Fibroblast of gingiva (primary cell): ENCODE measurements at places on chromosomes 16 and 17.

DNA sequence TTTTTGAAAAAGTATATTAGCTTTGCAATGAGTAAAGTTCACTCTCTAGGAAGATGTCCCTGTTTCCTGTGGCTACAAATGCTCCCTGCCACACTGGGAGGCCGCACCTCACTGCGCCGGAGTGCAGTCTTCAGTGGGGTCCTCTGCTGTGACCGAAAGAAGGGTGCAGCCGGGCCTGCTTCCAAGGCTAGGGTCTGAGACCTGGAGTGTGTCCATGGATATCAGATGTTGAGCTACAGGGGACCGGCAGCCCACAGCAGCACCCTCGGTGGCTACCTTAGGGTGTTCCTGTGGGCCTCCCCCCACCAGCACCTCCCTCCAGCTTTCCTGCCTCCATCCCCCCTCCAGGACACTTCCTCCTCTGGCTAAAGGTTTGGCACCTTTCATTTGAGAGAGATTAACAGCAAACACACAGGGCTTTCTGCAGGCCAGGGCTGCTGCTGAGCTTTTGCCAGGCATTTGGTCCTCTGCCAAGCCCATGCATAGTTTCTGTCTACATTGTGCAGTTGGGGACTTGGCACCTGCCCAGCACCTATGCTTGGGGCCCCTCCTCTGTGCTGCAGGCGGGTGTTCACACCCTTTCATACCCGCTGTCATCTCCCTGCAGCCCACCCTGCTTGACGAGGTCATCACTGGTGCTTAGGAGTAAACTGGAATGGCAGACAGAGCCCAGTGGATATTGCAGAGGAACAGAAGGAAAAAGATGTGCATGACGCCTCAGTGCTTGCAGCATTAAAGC lies 33.8 kb upstream of the CRISPLD2 start:
- DNase-seq, result no peak

DNA sequence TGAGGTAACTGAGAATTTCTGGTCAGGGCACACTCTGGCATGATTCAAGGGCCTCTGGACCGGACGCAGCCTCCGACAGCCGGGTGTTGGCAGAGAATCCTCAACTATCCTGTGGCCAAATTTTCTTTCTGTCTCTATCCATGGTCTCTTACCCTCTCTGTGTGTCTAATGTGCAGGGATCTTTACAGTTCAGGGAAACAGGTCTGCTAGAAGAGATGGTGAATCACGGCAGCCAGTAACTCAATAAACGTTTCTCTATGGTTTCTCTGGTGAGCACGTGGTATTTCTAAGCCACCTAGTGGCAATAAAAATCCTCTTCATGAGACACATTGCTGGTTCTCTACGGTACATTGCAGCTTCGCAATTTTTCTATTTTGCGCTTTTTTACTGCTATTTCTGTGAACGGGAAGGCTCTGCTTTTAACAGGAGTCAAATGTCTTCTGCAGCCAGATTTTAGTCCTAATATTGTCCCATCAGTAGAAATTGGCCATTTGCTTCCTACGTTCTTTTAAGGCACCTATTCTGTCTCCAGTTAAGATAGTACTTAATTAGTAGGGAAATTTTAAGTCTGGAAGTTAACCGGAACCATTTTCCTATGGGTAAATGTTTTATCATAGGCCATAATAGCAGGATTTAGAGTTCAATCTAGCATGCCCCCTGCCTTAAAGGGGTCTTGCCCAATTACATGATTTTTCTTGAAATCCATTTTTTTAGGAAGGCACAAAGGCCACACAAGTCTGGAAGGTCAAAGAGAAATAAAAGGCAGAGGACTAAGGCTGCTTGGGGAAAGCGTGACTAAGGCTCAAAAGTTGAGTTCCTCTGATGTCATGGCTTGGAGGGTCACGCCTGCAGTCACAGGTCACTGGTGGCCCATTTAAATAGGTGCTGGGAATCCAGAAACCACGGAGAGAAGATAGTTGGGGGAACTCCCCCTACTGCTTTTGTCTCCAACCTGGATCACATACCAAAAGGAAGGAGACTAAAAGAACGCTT lies 31.5 kb downstream of the QPRT start:
- peak; percentile 52 for DNase-seq

DNA sequence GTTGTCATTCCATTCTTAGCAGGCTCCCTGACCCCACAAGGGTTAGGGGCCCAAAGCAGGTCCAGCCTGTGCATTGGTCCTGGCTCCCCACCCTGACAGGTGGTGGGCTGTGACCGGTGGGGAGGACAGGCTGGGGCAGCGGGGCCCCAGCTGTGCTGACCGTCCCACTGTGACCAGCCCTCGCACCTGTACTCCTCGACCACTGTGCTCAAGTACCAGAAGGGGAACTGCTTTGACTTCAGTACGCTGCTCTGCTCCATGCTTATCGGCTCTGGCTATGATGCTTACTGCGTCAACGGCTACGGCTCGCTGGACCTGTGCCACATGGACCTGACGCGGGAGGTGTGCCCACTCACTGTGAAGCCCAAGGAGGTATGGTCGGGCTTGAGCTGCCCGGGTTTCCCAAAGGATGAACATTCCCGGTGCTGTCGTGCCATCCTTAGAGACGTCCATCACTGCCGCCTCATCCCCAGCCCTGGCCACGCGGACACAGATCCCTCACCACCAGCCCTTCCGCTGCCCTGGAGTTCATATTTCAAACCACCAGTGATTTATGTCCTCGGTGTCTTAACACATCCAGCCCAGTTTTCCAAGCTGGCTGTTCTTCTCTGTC lies 7.3 kb downstream of the DRC7 start:
- DNase-seq, result no peak

GRCh38 chr17:71327376-71328059 lies 793.3 kb upstream of the SOX9 start:
- peak; percentile 25 for DNase-seq

DNA sequence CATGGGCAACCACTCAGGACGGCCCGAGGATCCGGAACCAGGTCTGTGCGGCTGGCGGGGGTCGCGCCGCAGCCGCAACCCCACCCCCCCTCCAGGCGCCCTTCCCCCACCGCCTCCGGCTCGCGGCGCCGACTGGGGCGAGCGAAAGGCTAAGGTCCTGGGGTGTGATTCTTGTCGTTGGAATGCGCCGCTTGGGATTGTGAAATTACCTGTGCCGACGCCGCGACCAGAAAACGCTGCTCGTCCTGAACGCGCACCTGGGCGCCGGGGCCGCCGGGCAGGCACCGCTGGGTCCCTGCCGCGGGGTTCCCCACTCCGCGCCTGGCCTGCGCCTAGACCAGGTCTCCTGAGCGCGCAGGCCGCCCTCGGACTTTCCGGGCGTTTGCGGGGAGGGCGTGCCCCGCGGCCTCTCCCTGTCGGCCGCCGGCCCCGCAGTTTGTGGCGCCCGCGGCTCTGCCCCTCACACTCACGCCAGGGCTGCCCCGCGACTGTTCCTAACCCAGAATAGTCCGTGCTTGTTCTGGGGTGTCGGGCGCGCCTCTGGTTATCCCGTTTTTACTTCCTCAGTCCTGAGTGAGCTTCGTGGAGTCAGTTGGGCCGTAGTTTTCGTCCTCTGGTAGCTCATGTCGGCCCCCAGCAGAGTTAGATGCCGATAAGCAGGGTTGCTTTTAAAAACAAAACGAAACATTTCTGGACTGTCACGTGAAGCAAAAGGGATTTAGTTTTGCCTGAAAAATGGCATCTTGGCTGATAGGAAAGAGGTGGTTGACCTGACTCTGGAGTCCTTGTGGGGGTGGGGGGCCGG lies 147.2 kb downstream of the SPECC1 start:
- no peak for DNase-seq

GRCh38 chr17:12995896-12996295 lies 21.9 kb downstream of the ELAC2 start:
- DNase-seq, result no peak

DNA sequence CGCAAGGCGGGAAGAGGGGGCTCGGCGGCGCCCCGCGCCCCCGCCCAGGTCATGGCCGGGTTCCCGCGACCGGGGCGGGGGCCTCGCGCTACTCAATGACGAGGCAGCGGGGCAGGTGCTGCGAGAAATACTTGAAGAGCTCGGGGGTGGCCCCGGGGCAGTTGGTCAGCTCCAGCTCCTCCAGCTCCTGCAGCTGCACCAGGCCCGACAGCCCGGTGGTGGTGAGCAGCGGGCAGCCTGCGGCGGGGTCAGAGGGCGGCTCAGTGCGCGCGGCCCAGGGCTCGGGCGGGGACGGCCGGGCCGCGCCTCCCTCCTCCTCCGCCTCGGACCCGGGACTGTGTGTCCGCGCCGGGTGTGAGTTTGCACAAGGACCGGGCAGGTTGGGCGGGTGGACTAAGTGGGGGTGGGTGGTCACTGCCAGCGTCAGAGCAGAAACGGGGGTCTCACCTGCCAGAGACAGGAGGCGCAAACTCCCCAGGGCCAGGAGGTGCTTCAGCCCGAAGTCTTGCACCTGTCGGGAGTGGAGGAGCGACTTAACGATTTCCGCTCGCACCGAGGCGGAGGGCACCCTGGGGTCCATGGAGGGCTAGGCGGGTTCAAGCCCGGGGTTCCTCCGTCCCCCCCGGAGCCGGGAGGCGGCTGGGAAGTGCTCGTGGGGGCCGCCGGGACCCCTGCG lies 4.1 kb upstream of the WDR24 start:
- DNase-seq, result no peak

- DNase-seq, result no peak
Observed at GRCh38 chr17:49753959-49754391, 10.0 kb downstream of the FAM117A start.

GRCh38 chr17:17681744-17682292 lies 560 bp downstream of the RAI1 start:
- peak; percentile 15 for DNase-seq

GRCh38 chr17:4934173-4934979 lies 2.3 kb downstream of the GP1BA start:
- no peak for DNase-seq

GRCh38 chr17:33948309-33948708 lies 306.8 kb upstream of the CCL2 start:
- no peak for DNase-seq

GRCh38 chr17:10156948-10157607 lies 41.3 kb downstream of the GAS7 start:
- DNase-seq, result no peak

DNA sequence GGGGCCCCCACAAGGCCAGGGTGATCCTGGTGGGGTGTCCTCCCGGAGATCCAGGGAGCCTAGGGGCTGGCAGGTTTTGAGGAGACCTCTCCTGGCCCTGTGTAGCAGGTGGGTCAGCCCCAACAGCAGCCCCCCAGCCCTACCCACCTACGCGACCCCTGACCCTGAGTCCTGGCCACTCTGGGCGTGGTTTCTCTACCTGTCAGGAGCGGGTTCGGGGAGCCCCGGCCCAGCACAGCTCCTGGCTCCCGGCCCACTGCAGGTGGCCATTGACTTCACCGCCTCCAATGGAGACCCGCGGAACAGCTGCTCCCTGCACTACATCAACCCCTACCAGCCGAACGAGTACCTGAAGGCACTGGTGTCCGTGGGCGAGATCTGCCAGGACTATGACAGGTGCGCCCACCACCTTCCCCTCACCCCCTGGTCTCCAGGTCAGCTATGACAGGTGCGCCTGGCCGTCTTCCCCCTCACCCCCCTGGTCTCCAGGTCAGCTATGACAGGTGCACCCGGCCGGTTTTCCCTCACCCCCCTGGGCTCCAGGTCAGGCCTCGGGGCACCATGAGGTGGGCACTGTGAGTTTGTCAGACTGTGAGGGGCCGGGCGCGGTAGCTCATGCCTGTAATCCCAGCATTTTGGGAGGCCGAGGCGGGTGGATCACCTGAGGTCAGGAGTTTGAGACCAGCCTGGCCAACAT lies 13.0 kb downstream of the CPNE7 start:
- DNase-seq, result no peak

- peak; percentile 94 for DNase-seq
Observed at GRCh38 chr17:35716897-35717465, 14.5 kb upstream of the RASL10B start.
